ENCODE measurements at places on chromosomes 12 and 14.

DNA sequence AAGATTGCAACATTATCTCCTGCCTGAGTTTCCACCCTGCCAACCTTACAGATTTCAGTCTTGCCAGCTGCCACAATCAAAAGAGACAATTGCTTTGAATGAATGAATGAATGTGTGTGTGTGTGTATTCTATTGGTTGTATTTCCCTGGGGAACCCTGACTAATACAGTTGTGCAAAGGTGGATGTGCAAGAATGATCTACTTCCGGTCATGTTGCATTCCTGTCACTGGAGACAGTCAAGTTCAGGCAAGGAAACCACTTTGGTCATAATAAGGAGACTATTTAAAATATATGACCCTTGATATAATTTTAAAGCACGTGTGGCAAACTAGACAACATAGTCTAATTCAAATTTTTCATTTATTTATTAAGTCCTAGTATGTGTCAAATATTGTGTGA lies 13.1 kb downstream of the RERG start:
- DNase-seq, result no peak

DNA sequence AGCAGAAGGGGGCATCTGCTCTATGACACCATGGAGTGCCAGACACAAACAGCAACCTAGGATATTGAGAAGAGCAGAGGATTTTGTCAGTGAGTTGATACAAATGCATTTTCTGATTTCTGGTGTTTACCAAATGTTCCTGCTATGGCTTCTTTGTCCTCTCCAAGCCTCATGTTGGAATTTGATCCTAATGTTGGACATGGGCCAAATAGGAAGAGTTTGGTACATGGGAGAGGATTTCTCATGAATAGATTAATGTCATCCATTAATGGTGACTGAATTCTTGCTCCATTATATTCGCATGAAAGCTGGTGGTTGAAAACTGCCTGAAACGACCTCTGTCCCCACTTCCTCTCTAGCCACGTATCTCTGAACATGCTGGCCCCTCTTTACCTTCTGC lies 1002.2 kb upstream of the FLRT2 start:
- DNase-seq, result no peak

DNA sequence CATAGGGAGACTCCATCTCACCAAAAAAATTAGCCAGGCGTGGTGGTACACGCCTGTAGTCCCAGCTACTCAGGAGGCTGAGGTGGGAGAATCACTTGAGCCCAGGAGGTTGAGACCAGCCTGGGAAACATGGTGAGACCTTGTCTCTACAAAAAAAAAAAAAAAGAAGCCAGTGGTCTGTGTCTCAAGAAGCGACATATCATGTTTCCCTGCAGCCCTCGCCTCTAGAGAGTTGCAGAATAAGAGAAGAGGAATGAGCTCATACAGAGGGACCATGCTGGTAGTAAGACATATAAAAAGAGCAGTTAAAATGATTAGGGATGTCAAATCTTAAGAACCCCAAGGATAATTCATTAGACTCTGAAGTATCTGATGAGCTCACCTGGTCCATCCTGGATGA lies 39.4 kb upstream of the BICDL1 start:
- no peak for DNase-seq

DNA sequence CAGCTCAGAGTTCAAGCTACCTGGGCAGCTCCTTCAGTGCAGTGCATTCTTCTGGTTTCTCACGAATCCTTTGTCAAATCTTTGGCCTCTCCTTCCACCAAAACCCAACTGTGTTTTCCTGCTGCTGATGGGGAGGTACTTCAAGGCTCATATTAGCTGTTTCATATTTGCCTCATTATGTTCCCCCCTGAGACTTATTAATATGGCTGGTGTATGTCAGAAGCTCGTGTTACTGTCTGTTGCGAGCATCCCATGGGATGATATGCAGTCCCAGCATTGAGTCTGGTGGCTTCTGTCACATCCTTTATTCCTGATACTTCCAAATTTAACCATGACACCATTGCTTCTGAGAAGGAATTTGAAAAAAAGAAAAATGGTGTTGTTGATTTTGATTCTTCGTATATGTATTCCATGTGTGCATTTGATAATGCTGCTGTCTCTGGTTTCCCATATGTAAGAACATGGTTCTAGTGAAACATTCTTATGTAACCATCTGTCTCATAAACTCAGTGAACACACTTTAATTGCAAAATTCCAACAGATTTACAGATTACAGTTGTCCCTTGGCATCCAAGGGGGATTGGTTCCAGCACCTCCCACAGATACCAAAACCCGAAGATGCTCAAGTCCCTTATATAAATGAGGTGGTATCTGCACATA lies 149.1 kb downstream of the KICS2 start:
- no peak for DNase-seq

- no peak for DNase-seq
Measured at GRCh38 chr12:19916974-19917373, 451.4 kb upstream of the PDE3A start.

DNA sequence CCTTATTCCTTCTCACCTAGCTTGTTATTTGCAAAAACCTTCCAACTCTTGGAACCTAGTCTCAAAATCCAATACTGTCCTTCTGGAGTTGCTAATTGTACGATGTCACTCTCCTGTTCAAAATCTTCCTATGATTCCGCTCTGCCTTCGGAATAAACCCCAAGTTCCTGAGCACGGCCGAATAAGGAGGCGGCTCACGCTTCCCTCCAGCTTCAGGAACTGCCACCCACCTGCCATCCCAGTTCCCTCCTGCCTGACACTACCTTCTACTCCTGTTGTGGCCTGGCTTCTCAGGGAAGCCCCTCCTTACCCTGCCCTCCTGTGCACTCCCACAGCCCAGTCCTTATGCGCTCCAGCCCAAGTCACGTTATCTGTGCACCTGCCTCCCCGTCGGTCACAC lies 73.2 kb downstream of the SETD3 start:
- no peak for DNase-seq

DNA sequence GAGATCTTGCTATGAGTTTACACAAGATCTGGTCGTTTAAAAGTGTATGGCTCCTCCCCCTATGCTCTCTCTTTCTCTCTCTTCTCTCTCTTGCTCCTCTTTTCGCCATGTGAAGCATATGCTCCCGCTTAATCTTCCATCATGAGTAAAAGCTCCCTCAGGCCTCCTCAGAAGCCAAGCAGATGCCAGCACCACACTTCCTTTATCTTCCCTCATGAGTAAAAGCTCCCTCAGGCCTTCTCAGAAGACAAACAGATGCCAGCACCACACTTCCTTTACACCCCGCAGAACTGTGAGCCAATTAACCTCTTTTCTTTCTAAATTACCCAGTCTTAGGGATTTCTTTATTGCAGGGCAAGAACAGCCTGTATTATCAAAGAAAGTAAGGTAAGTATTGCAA lies 152.4 kb downstream of the SEC23A start:
- no peak for DNase-seq

GRCh38 chr14:88551094-88551870 lies 3.5 kb downstream of the PTPN21 start:
- peak; percentile 63 for DNase-seq

- no peak for DNase-seq
Measured at GRCh38 chr12:82216475-82216874, 141.7 kb downstream of the CCDC59 start.

DNA sequence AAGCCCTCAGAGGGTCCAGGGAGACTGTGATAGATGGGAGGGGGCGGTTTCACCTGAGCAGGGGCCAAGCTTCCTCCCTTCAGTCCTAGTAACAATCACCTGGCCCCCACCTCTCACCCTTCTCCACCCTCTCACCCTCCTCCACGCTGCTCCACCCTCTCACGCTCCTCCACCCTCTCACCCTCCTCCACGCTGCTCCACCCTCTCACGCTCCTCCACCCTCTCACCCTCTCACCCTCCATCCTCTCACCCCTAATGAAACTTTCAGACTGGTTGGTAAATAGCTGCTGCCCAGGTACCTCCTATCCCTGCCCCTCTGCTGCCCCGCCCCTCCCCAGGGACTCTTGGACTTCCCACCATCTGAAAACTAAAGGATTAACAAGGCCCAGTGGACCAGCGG lies 34.2 kb downstream of the NGB start:
- DNase-seq, result no peak

GRCh38 chr14:93146119-93146518 lies 30.4 kb upstream of the ITPK1 start:
- DNase-seq, result no peak

- no peak for DNase-seq
Measured at GRCh38 chr14:38135106-38135867, 72.4 kb upstream of the SSTR1 start.

DNA sequence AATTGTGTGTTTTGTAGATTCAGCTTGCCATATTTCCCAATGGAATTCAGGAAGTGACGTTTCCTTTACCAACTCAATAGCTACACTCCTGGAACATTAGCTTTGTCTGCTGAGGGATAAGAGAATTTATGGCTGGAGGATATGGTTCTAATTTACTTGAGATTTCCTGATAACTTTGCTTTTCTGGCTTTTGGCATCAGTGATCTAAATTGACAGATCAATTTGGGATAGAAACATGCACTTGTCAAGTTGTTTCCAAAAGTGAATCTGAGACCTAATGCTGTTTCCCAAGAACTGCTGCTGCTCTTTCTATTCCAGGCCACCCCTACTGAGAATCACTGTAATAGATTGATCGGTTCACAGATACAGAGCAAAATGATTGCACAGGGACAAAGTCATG lies 43.2 kb downstream of the MGAT4C start:
- DNase-seq, result no peak

GRCh38 chr12:120404271-120404670 lies 33.6 kb upstream of the COX6A1 start:
- no peak for DNase-seq

- DNase-seq, result no peak
Measured at GRCh38 chr12:71070416-71071128, 87.2 kb downstream of the TSPAN8 start.

GRCh38 chr12:71477609-71478008 lies 38.0 kb downstream of the LGR5 start:
- no peak for DNase-seq

DNA sequence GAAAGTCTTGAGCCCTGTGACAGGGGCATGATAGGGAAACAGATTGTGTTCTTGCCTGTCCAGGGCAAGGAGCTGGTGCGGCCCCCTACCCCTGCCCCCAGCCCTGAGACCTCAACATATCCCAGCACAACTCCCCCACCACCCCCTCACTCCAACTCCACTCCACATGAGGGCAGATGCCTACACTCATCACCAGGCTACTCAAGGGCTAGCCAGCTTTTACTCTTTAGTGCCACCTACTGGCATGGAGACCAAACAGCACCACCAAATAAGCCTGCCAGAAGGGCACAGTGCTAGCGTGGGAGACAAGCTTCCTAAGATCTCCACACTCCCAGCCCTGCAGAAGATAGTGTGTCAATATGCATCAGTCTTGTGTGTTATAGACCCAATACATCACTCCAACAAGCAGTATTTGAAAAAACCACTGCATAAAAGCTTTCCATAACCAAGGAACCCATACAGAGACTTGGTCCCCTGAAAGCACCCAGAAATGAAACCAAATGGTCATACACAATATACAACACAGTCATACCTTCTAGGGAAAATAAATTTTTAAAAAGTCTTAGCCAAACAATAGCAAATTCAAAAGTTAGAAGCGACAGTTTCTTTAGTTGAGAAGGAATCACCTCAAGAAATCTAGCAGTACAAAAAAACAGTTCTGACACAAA lies 154.4 kb downstream of the KCNK10 start:
- DNase-seq, result peak; percentile 25

DNA sequence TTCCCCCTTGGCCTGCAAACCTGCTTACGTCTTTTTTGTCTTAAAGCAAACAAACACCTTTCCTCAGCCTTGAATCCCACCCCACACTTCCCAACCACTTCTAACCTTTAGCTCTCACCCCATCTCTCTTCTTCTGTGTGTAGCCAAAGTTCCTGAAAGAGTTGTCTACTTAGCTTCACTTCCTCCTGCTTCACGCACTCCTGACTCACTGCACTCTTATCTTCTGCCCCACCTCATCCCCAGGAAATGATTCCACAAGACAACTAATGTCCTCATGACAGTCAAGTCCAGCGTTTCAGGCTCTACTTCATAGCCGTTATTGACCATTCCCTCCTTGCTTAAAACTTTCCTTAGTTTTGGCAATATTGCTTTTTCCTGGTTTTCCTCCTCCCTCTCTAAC lies 22.4 kb downstream of the EIF2B2 start:
- DNase-seq, result no peak

GRCh38 chr14:98886982-98887381 lies 385.0 kb downstream of the BCL11B start:
- no peak for DNase-seq

DNA sequence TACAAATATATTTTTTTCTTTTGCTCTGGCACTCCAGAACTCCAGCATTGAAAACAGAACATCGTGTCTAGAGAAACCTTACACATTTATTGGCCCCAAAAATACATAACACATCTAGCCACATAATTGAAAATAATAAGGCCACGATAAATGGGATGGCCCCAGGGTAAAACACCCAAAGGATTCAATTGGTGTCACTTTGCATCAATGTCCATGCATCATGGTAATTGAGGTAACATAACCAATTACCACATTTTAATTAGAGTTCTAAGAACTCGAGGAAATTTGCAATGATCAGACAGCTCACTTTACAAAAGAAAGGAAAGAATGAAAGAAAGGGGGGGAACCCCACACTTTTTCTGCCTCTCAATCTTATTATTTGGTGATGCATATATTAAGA lies 151.8 kb upstream of the NPAS3 start:
- DNase-seq, result no peak

- no peak for DNase-seq
Measured at GRCh38 chr12:12726555-12727093, 9.5 kb downstream of the CDKN1B start.

DNA sequence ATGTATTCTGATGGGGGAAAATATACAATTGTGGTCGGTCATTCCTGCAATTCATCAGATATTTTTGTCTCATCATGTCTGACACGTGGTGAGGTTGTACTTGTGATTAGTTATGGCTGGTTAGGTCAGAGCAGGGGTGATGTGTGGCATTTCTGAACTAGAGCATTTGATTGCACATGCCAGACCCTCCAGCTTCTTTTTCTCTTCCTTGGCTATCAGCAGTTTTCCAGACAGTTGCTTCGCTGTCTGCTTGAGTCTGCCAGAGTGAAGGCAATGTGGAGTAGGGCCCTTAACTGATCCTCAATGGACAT lies 25.9 kb downstream of the TMEM117 start:
- DNase-seq, result no peak

All from HuH-7.5 (cell line).